Stimulated activated CD4-positive, alpha-beta T cell treated with anti-CD3 and anti-CD28 coated beads, TNF-alpha, amount 100 ng/mL, for 1 hour (primary cell): ENCODE measurements at places on chromosomes 3 and 15.

GRCh38 chr3:75906555-75907112 lies 121.3 kb upstream of the ZNF717 start:
- no peak for DNase-seq

- no peak for DNase-seq
Observed at GRCh38 chr3:3200632-3201212, 21.2 kb upstream of the CRBN start.

DNA sequence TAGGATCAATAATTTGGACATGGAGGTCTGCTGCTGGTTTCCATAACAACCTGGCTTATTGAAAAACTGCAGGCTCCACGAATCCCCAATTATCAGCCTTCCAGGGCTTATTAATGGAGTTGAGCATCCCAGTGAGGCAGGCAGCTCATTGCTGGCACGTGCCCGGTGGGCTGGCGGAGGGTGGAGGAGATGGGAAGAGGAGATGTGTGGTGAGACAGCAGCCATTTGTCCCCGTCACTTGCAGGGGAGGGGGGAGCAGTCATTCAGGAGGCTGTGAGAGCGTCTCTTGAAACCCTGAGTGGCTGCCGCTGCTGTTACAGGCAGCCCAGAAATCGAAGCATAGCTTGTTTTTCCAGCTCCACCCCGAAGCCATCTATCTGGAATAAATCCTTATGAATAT lies 70.6 kb downstream of the GAP43 start:
- DNase-seq: no peak

DNA sequence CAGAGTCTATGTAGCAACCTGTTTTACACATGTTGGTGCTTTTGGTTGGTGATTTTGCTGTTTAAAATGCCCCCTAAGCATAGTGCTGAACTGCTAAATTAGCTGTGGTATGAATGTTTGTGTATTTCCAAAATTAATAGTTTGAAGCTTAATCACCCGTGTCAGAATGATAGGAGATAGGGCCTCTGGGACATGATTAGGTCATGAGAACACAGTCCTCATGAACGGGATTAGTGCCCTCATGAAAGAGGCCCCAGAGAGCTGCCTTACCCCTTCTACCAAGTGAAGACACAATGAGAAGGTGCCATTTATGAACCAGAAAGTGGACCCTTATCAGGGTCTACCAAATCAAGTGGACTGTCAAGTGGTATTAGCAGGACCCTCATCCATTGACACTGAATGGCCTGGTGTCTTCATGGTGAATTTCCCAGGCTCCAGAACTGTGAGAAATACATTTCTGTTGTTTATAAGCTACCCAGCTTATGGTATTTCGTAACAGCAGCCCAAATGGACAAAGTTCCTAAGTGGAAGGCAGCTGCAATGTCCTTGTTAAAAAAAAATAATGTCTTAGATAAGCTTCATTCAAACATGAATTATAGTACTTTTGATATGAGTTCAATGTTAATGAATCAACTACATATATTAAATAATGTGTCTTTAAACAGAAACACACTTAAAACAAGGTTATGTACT lies 37.7 kb upstream of the FRMD4B start:
- no peak for DNase-seq

- DNase-seq: no peak
Observed at GRCh38 chr3:56711344-56711743, 28.3 kb upstream of the TASOR start.

DNA sequence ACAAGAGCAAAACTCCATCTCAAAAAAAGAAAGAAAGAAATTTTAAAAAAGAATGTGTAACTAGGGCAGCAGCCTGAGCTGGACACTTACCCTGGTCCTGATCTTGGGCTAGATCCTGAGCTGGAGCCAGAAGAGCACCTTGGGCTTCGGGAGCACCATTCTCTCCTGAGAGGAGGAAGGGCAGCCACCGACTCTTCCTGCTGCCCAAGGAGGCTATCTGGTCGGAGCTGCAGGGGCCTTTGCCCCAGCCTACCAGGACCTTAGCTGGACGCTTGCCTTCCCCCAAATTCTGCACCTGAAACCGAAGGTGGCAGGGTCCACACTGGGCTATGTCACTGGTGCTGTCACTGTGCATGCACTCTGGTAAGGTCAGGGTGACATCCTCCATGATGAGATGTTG lies 6.9 kb upstream of the CAMKV start:
- no peak for DNase-seq

DNA sequence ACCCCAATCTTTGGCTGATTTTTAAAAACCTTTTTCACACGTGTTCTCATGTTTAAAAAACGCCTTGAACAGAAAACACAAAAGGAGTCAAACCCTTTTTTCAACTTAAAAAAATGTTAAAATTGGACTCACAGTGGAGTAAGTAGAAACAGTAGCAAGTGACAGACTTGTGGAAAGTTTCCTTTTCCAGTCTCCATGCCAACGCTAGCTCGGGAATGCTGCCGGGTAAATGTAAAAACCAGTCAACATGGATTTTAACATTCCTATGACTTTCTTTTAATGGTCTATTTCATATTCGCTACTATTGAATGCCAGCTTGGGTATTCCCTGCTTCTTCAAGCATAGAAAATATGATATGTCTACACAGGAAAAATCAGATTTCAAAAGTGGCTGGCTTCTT lies 1.6 kb upstream of the PROK2 start:
- no peak for DNase-seq

GRCh38 chr3:10408680-10409079 lies 87.8 kb upstream of the SEC13 start:
- no peak for DNase-seq

- DNase-seq: no peak
Observed at GRCh38 chr15:42136513-42136912, 19.9 kb downstream of the PLA2G4F start.
